ENCODE measurements at places on chromosomes 12 and 14. TPM values are rescaled to one million over a fixed set of nuclear protein-coding genes. Genes with fewer than 3 reads are reported as not detected.

GRCh38 chr12:104272938-104273337 is 30.6 kb upstream of the EID3 start:
- no peak for DNase-seq
- H3K36me3 ChIP-seq = no peaks in the 10 kb centered on the region
- no peak overlapping the region for H3K27ac ChIP-seq
- H3K27me3 ChIP-seq = no peaks in the 10 kb centered on the region

Gene PLEKHD1
- total RNA-seq = 0.16 TPM

- no peaks in the 10 kb centered on the region for H3K4me1 ChIP-seq
- peak; percentile 14 for DNase-seq
- H3K4me3 ChIP-seq = no peak overlapping the region
- H3K27me3 ChIP-seq = no peaks in the 10 kb centered on the region
- H3K27ac ChIP-seq = no peak overlapping the region
Measured at GRCh38 chr12:127125607-127126259, 1141.2 kb upstream of the TMEM132C start.

- no peak for DNase-seq
- H3K27me3 ChIP-seq = no peaks in the 10 kb centered on the region
Measured at GRCh38 chr12:88946372-88946997, 366.2 kb upstream of the KITLG start.

- DNase-seq = no peak
- no peak overlapping the region for H3K27ac ChIP-seq
- no peaks in the 10 kb centered on the region for H3K4me1 ChIP-seq
- no peaks in the 10 kb centered on the region for H3K27me3 ChIP-seq
- no peak overlapping the region for H3K4me3 ChIP-seq
Measured at GRCh38 chr14:44420226-44420625, 86.9 kb downstream of the FSCB start.

- H3K36me3 ChIP-seq = no peaks in the 10 kb centered on the region
- H3K4me1 ChIP-seq = no peaks in the 10 kb centered on the region
- H3K27ac ChIP-seq = no peak overlapping the region
- H3K27me3 ChIP-seq = no peaks in the 10 kb centered on the region
Measured at GRCh38 chr12:72535212-72535990, 263.2 kb downstream of the TRHDE start.

Gene CFAP73
- not detected for total RNA-seq

DNA sequence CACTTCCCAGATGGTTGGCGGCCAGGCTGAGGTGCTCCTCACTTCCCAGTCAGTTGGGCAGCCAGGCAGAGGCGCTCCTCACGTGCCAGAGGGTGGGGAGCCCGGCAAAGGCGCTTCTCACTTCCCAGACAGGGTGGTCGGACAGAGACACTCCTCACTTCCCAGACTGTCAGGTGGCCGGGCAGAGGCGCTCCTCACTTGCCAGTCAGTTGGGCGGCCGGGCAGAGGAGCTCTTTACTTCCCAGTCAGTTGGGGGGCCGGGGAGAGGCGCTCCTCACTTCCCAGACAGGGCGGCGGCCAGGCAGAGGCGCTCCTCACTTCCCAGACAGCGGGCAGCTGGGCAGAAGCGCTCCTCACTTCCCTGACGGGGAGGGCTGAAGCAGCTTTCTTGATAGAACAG is 143.0 kb upstream of the ARID2 start:
- peak; percentile 18 for DNase-seq
- H3K27ac ChIP-seq = peak overlapping the region; percentile 76
- H3K4me1 ChIP-seq = peaks cover 29% of the 10 kb centered on the region
- H3K4me3 ChIP-seq = no peak overlapping the region
- H3K27me3 ChIP-seq = no peaks in the 10 kb centered on the region

Gene PRPH
- total RNA-seq = 18.7 TPM

- no peak overlapping the region for H3K27ac ChIP-seq
- DNase-seq = no peak
- no peaks in the 10 kb centered on the region for H3K4me1 ChIP-seq
- H3K27me3 ChIP-seq = no peaks in the 10 kb centered on the region
Measured at GRCh38 chr12:68465227-68465626, 133.1 kb upstream of the MDM1 start.

DNA sequence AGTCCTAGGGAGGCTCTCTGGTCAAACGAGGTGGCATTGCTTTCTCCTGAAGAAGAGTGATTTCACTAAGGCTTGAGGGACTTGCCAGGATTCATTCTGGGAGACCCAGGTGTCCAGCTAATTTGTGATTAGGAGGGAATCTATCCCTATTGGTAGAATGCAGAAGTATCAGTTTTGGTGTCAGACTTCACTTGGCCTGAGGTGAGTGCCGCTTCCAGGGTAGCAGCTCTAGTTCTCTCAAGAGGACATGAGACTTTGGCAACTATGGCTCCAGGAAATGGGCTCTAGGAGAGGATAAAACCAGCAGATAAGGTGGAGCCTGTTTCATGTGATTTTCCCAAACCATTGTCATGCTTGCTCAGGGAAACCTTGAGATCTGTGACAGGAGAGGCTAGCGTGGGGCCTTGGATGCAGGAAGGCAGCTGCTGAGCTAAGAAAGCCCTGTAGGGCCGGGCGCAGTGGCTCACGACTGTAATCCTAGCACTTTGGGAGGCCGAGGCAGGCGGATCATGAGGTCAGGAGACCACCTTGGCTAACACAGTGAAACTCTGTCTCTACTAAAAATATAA is 11.6 kb upstream of the TMEM117 start:
- no peak overlapping the region for H3K27ac ChIP-seq
- no peaks in the 10 kb centered on the region for H3K27me3 ChIP-seq
- no peak for DNase-seq
- H3K4me1 ChIP-seq = no peaks in the 10 kb centered on the region
- no peaks in the 10 kb centered on the region for H3K36me3 ChIP-seq
- no peak overlapping the region for H3K4me3 ChIP-seq

DNA sequence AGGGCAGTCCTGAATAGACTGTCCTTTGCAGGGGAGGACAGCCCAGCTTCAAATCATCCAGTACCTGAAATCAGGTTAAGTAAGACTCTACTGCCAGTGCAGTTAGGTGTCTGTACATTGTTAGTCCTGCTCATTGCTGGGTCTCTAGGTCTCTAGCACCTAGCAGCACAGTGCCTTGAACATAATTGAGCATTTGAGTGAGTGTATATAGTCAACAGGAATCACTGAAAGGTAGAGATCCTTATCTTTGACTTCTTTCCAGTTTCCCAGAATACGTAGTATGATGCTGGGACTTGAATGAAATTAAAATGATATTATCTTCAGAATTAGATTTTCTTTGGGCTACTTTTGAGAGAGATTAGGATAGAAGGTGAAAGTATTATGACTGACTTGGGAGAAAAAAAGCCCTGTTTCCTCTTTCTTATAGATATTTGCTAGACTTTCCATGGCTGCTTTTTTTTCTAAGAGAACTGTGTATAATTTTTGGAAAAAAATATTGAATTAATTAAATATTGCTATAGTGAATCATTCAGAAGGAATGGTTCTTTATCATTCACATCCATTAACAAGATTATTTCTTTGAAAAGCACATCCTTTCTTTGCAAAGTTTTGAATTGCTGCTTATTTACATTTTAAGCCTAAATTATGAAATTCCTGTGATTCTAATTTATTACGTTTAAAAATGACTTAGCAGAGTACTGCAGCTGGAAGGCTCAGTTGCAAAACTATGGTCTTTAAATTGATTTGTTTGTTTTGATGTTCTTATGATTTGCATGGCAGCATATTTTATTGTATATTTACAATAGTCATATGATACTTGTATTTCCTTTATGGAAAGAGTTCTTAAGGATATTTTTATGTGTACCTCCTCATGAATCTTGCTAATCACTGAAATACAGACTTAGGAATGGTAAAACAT is 51.6 kb downstream of the PPP4R4 start:
- H3K4me1 ChIP-seq = no peaks in the 10 kb centered on the region
- H3K36me3 ChIP-seq = no peaks in the 10 kb centered on the region
- DNase-seq = no peak
- H3K4me3 ChIP-seq = no peak overlapping the region
- no peak overlapping the region for H3K27ac ChIP-seq
- no peaks in the 10 kb centered on the region for H3K27me3 ChIP-seq

Gene ATF7
- 14.2 TPM for total RNA-seq

DNA sequence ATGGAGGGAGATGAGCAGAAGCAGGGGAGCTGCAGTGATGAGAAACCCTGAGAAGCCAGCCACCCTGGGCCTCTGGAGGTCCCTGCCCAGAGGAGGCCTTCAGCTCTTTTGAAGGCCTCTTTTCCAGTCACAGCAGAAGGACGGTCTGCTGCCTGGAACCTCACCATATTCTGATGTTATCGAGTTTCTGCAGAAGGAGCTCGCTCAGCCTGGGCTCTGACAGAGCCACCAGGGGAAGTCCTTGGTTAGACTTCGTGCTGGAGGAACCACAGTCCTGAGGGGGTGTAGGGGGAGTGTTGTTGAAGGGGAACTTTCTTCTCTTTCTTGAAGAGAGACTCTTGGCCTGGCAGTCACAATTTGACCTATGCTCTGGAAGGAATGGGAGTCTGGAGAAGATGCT is 25.1 kb upstream of the BATF start:
- no peak for DNase-seq
- H3K36me3 ChIP-seq = no peaks in the 10 kb centered on the region

- no peaks in the 10 kb centered on the region for H3K36me3 ChIP-seq
- H3K27me3 ChIP-seq = no peaks in the 10 kb centered on the region
- no peak for DNase-seq
Measured at GRCh38 chr12:41709012-41709411, 435.7 kb downstream of the GXYLT1 start.

All from transverse colon (tissue), 4 donors.